ENCODE measurements at places on chromosomes 5 and 9. TPM values are rescaled to one million over a fixed set of nuclear protein-coding genes. Genes with fewer than 3 reads are reported as not detected.

DNA sequence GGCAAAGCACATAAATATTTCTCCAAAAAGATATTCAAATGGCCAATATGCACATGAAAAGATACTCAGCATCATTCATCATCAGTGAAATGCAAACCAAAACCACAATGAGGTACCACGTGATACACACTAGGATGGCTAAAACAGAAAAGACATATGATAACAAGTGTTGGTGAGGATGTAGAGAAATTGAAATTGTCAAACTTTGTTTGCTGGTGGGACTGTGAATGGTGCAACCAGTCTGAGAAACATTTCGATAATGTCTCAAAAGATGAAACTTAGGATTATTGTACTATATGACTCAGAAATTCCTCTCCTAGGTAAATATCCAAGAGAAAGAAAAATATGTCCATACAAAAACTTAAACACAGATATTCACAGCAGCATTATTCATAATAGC lies 8.6 kb upstream of the LHFPL2 start:
- H3K4me1 ChIP-seq = no peaks in the 10 kb centered on the region
- H3K4me3 ChIP-seq = no peak overlapping the region
- H3K27me3 ChIP-seq = no peaks in the 10 kb centered on the region
- no peak for DNase-seq

DNA sequence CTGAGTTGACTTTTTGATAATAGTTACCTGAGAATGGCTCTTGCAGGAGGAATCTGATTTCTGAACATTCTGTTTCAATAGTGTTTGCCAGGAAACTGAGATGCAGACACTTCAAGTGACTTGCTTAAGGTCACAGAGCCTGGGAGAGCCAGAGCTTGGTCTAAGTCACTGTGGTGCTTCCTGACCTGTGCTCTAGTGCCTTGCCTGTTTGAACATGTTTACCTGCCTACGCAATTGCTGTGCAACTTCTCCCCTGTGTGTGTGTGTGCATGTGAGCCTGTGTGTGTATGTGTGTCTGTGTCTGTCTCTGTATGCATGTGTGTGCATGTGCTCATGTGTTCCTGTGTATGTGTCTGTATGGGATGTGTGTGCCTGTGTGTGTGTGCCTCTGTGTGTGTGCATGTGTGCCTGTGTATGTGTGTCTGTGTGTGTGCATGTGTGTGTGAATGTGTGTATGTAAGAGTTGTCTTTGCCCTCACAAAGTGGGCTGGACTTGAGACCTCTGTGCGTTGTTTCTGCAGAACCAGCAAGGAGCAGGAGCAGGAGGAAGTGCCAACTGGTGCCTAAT lies 185.8 kb downstream of the GADD45G start:
- H3K27me3 ChIP-seq = no peaks in the 10 kb centered on the region
- H3K4me1 ChIP-seq = peaks cover 41% of the 10 kb centered on the region
- DNase-seq = no peak
- no peak overlapping the region for H3K4me3 ChIP-seq

DNA sequence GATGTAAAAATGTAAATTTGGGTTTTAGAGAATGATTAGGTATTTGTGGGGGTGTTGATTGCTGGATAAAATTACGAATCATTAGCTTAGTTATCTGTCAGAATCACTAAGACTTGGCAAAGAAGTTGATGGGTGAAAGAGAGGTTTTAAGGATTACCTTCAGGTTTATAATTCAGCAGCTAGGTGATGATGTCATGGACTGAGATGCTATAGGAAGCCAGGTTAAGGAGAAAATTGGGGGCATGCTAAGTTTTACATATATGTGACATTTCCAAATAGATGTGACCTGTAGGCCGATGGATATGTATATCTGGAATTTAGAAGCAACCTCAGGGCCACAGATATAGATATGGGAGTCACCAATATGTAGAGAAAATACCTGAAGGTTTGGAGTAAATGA lies 228.0 kb downstream of the FER start:
- H3K4me1 ChIP-seq = no peaks in the 10 kb centered on the region
- H3K36me3 ChIP-seq = no peaks in the 10 kb centered on the region
- no peak overlapping the region for H3K4me3 ChIP-seq
- no peak for DNase-seq
- no peak overlapping the region for H3K27ac ChIP-seq

Gene FBXW5
- 100 TPM for total RNA-seq

GRCh38 chr5:150272531-150272930 lies 17.0 kb downstream of the CAMK2A start:
- H3K4me3 ChIP-seq = no peak overlapping the region
- no peaks in the 10 kb centered on the region for H3K4me1 ChIP-seq
- DNase-seq = no peak
- H3K36me3 ChIP-seq = no peaks in the 10 kb centered on the region
- no peak overlapping the region for H3K27ac ChIP-seq

DNA sequence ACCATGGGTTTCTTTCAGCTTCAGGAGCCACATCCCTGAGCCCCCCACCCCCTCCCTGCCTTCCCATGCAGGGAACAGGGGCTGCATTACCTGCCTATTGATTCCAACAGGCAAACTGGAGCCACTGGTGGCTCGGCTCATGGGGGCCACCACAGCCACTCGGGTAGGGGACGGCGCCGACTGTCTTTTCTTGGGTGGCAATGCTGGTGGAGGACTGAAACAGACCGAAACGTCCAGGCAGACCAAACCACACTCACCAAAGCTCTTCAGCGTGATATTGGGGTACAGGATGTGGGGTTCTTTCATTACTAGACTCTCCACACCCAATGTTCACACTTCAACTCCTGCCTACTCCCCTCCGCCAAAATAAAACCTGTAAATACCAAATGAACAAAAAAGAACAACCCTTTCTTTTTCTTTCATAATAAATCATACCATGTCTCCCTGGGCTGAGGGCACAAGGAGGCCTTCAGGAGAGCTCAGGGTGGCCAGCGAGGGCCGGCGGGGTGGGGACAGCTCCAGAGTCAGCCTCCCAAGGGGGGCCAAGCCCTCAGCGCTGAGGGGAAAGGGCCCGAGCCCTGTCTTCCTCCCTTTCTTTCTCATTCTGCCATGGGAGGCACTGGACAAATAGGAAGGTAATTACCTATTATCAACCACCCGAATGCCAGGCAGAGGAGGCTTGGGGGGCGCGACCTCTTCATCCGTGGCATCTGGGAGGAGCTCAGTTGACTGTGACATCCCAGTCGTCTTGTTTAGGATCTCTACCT lies 83.3 kb downstream of the PRRT1B start:
- no peak for DNase-seq
- H3K36me3 ChIP-seq = peaks cover 6% of the 10 kb centered on the region
- H3K4me3 ChIP-seq = no peak overlapping the region
- peak overlapping the region; percentile 95 for H3K27ac ChIP-seq
- H3K27me3 ChIP-seq = no peaks in the 10 kb centered on the region
- H3K4me1 ChIP-seq = peaks cover 3% of the 10 kb centered on the region

Gene PLPPR1
- 1.5 TPM for total RNA-seq

Gene CCDC192
- total RNA-seq = not detected

DNA sequence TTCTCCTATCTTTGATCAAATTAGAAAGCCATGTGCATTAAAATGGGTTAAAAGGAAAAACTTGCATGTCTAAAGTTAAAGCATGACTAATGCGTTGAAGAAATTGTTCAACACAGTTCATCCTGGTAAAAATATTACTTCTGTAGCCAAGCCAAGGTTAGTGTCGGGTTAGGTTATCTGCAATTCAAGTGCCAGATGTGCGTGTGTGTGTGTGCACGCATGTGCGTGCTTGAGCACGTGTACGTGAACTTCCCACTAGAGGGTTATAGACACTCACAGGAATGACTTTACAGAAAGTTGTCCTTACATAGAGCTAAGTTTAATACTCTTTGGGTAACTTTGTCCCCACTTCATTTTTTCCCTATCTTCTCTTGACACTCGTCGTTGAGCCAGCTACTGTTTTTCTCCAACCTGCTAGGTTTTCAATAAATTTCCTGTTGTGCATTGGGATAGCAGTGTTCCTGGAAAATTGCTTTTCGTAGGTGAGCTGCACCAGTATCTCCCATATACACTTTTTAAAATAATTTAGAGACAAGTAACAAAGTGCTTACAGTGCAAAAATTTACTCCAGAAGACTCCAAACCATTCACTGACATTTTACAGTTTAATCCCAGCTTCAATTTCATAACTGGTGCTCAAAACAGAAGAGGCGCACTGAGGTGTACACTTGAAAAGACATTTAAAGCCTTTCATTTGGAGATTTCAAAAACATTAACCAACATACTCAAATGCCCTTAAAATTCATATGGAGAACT lies 353.8 kb downstream of the NFIB start:
- H3K4me1 ChIP-seq = no peaks in the 10 kb centered on the region
- no peaks in the 10 kb centered on the region for H3K27me3 ChIP-seq
- DNase-seq = no peak

Gene SVEP1
- total RNA-seq = 7.8 TPM

- H3K27me3 ChIP-seq = no peaks in the 10 kb centered on the region
- no peaks in the 10 kb centered on the region for H3K4me1 ChIP-seq
- DNase-seq = no peak
- no peak overlapping the region for H3K4me3 ChIP-seq
These were observed 371.5 kb downstream of the NR2F1-AS1 start for GRCh38 chr5:93209476-93209875.

GRCh38 chr9:105911104-105911911 lies 217.0 kb downstream of the TMEM38B start:
- no peaks in the 10 kb centered on the region for H3K4me1 ChIP-seq
- H3K36me3 ChIP-seq = no peaks in the 10 kb centered on the region
- H3K27ac ChIP-seq = no peak overlapping the region
- no peak overlapping the region for H3K4me3 ChIP-seq
- DNase-seq = no peak
- H3K27me3 ChIP-seq = no peaks in the 10 kb centered on the region

Gene PDCD1LG2
- 1.3 TPM for total RNA-seq

- H3K4me1 ChIP-seq = no peaks in the 10 kb centered on the region
- H3K4me3 ChIP-seq = no peak overlapping the region
- H3K36me3 ChIP-seq = peaks cover 60% of the 10 kb centered on the region
- H3K27ac ChIP-seq = peak overlapping the region; percentile 18
- DNase-seq = no peak
- H3K27me3 ChIP-seq = no peaks in the 10 kb centered on the region
These were observed 98.6 kb downstream of the RXRA start for GRCh38 chr9:134424818-134425217.

- H3K36me3 ChIP-seq = no peaks in the 10 kb centered on the region
- no peak overlapping the region for H3K4me3 ChIP-seq
- no peak overlapping the region for H3K27ac ChIP-seq
- H3K27me3 ChIP-seq = no peaks in the 10 kb centered on the region
- DNase-seq = no peak
- H3K4me1 ChIP-seq = no peaks in the 10 kb centered on the region
These were observed 13.3 kb upstream of the BTNL3 start for GRCh38 chr5:180975338-180975737.

DNA sequence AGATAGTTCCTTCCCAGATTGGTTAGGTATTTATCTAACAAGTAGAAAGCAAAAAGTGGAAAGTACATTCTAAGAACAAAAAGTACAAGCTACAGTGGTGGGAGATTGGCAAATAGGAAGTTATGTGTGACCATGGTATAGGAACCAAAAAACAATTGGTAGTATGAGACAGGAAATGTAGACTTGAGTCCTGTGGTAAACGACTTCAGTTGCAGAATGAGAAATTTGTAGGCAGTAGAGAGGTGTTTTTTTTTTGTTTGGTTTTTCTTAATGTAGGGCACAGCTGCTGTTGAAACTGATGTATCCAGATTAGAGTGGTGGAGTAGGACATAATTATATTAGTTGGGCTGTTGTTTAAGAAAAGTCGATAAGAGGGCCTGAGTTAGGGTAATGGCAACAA lies 72.0 kb downstream of the CCNH start:
- no peak overlapping the region for H3K27ac ChIP-seq
- H3K4me1 ChIP-seq = no peaks in the 10 kb centered on the region
- H3K4me3 ChIP-seq = no peak overlapping the region
- no peak for DNase-seq
- H3K36me3 ChIP-seq = no peaks in the 10 kb centered on the region

Measured in right lobe of liver (tissue), 6 donors.